ENCODE measurements at places on chromosomes 13 and 19.
A peak's percentile ranks its signal among the peaks of the same experiment; 100 is the strongest.

GRCh38 chr13:110713981-110714796 lies 689 bp downstream of the ING1 start:
- DNase-seq, result peak; percentile 63

DNA sequence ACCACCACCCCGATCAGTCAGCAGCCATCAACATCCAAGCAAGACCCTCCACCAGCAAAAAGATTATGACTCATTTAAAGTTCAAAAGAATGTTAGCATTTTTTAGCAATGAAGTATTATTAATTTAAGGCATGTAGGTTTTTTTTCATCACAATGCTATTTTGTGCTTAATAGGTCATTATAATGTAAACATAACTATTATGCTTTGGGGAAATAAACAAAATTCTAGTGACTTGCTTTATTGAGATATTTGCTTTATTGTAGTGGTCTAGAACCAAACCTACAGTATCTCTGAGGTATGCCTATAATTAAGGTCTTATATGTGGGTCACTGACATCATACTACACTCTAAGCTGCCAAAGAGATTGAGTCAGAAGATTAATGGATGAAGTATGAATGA lies 20.0 kb downstream of the KLF12 start:
- no peak for DNase-seq

GRCh38 chr19:23787106-23787505 lies 28.4 kb upstream of the ZNF681 start:
- DNase-seq, result no peak

GRCh38 chr19:33168528-33168927 lies 25.6 kb upstream of the LRP3 start:
- no peak for DNase-seq

- no peak for DNase-seq
These were observed 33.9 kb upstream of the NPAS1 start for GRCh38 chr19:46985542-46986415.

DNA sequence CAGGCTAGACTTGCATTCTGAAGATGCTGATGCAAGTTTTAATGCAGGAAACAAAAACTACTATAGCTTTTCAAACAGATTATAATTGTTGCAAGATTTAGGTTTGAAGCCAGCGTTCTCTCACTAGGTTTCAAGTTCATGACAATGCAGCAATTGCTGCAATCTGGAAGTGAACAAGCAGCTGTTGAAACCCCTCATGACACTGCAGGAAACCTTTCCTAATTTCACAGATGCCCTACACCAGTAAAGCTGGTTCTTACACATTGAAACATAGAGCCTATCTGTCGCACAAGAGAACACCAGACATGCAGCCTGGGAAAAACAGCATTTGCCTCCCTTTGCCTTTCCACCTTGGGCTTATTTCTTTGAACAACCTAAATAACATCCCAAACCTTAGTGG lies 1737.2 kb upstream of the MIR17HG start:
- no peak for DNase-seq

GRCh38 chr13:41765813-41766212 lies 195.1 kb downstream of the VWA8 start:
- DNase-seq, result no peak

DNA sequence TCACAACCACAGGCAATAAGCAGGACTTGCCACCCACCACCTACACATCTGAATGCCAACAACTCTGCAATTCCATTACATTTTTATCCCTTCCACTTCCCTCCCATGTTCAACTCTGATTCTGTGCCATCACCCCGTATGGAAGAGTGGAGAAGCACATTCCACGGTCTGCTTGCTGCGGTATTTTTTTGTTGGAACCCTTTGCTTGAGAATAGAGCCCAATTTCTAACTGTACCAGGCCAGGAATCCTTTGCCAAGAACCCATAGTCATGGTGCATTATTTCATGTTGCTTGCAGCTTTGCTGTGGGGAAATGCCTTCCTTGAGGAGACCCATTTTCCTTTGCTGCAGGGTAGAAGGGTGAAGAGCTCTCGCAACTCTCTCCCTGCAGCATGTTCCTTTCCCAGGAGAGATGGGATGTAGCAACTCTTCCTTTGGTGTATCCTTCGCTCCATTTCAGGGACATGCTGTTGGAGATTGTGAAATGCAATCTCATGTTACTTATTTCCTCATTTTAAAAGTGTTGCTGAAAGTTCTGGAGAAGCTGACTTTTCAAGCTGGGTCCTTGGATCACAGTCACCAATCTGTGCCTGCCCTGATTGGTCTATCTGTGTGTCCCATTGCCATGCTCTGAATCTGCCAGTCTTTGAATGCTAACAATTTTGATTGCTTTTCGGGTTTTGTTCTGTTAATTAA lies 69.8 kb upstream of the STARD13 start:
- no peak for DNase-seq

DNA sequence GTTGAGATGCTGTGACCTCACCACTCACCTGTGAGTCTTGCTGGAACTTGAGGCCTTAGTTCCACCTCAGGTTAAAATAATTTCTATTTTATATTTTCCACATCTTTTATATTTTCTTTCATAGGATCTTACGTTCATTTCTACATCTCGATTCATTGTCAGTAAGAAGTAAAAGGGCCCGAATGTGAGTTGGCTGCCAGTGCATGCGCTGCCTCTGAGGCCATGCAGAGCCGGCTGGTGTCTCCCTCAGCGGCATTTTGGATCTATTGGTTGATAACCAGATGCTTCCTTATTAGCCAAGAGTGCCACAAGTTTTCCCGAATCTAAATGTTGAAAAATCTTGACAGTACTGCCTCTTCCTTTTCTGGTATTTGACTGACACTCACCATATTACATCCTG lies 347.3 kb downstream of the TEX29 start:
- DNase-seq, result no peak

- no peak for DNase-seq
These were observed at the start of gene CYP2S1 for GRCh38 chr19:41192574-41193429. TSS of gene CYP2S1 (plus strand) at chr19:41193219. CDS start at chr19:41193265, 46 bp downstream.

DNA sequence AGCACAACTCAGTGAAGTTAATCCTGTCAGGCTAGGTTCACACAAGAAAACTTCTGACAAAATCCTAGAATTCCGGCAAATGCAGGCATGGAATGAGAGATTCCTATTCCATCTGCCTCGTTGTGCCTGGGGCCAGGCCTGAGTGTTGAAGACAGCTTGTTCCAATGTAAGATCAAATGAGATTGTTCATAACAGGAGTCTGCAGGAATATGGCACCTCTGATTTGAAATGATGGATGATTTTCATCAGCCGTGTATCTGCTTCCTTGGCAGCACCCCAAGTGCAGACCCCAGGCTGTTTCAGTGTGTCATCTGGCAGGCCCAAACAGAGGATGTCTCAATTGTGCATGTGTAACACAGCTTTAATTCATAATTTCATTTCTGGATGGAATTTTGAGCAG lies 35.3 kb upstream of the SACS start:
- DNase-seq, result no peak

DNA sequence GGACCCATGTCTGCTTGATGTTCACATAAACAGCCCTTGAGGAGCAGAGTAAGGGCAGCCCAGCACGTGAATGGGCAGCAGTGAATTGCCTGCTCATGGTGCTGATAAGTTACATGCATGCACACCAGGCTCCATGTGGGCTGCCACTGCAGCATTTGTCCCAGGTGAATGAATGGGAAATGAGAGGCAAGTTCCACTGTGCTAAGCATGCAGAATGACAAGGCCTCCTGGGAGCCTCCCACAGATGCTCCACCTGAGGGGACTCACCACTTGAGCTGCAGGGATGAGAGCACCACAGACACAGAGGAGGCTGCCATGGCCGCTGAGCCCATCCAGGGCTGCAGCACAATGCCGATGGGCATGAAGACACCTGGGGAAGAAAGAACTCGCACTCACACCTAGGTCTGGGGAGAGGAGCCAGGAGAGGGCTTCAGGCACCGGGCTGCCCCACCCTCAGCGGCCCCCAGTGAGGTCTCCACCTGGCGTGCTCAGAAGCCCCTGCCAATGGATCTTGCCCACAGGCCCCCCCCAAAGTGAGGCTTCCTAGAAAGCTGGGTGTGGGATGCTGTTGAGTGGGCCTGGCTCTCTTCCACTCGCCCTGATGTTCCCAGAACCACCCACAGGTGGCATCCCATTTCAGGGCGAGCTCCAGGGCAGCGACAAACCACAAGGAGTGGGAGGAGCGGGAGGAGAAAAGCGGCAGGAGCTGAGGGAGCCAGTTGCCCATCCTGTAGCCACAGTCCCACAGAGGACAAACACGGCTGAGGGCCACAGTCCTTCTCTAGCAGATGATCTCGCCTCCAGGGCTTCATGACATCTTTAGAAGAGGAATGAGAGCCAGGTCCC lies 73.8 kb downstream of the CCDC70 start:
- DNase-seq, result no peak

DNA sequence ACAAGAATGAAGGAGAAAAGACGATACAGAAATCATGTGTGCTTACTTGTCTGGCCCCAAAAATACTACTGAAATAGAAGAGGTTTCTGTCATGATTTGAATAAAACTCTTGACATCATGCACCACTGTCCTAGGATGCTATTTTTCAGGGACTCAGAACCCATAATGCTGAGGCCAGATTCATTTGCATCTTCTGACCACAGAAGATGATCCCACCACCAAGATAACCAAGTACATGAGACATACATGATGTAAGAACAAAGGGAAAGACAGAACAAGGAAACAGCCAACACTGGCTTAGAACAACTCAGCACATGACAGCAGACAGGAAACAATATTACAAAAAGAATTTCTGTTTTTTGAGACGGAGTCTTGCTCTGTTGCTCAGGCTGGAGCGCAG lies 2.5 kb downstream of the ZNF552 start:
- no peak for DNase-seq

GRCh38 chr13:50724913-50725312 lies 118.6 kb downstream of the DLEU7 start:
- DNase-seq, result no peak

- no peak for DNase-seq
These were observed 3.8 kb downstream of the GRIK5 start for GRCh38 chr19:42066075-42066754.

- peak; percentile 81 for DNase-seq
These were observed 13.3 kb upstream of the ISYNA1 start for GRCh38 chr19:18450931-18451836.

GRCh38 chr13:22232186-22232585 lies 561.3 kb downstream of the FGF9 start:
- DNase-seq, result no peak

DNA sequence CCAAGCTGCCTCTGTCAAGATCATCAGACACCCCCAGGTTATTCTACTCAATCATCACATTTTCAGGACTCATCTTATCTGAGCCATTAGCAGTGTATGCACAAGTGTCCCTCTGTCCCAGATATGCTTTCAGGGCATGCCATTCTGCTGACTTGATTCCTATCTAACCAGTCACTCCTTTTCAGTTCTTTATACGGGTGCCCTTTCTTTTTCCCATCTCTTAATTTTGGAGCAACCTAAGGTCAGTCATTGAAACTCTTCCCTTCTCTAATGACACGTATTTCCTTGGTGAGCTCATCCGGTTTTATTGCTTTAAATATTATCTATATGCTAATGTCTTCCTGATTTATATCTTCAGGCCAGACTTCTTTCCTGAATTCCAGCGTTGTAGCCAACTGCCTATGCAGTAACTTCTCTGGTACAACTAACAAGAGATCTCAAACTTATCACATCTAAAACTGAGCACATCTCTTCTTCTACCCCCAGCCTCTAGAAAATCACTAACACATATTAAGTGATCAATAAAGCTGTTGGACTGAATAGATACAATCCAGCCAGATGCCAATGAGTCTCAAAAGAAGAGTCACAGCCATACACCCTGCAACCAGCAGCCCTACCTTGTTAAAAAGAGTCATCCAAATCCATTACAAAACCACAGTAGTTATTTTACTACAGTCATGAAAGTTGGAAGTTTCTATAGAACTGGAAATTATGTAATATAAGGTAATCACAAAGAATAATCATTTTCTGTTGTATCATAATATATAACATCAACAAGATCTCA lies 58.8 kb downstream of the DCLK1 start:
- DNase-seq, result no peak

- no peak for DNase-seq
These were observed 108.3 kb upstream of the FRY start for GRCh38 chr13:31923134-31923763.

DNA sequence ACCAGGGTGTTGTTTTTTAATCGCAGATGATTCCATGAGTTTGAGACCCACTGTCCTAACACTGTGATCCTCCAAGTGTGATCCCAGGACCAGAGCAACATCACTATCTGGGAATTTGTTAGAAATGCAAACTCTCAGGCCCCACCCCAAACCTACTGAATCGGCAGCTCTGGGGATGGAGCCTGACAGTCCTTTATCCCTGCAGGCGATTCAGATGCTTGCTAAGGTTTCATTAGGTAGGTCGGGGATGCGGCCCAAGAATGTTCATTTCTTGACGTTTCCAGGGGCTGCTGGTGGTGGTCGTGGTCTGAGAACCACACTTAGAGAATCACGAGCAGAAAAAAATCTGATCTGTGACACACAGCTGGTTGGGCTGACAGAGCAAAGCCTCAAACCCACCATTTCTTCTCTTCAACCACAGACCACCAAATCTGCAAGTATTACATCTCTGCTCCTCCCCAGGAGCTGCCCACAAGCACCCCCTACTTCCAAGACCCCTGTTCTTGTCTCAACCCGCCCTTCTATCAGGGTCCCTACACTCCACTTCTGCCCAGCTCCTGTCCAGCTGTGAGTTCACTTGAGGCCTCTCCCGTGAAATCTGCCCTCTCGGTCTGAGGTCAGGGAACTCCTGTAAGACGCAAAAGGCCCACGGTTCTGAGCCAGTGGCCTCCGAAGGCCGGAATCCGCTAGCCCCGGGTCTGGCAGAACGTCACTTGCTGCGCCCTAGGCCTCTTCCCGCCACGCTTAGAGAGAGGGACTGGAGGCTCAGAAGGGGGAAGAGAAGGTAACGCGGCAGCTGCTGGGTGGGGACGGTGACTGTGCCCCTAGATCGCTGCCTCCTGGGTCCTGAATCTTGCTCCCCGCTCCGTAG lies 1.1 kb upstream of the FARP1 start:
- no peak for DNase-seq

- DNase-seq, result no peak
These were observed 19.4 kb downstream of the EPS15L1 start for GRCh38 chr19:16452325-16452724.

DNA sequence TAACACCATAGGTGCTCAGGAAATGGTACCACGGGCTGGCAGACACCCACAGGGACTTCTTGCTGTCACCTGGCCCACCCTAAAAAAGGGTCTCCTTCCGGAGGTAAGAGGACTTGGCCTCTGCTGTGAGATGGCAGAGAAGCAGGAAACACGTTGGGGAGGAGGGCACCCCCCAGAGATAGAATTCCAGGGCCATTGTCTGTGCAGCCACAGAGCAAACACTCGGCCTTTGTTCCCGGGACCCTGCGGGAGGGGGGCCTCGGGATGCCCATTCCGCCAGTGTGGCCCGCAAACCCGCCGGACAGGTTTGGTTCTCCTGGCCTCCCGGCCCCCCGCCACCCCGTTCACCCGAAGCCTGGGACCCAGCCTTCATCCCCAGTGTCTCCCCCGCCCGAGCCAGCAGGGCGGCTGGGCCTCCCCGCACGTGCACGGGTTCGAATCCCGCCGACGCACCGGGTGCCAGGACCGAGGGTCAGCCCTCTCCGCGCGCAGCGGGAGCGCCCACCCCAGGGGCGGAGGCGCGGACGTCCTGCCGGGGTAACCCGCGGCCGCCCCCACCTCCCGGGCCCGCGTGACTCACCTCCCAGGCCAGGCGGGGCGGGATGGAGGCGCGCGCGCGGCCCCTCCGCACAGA lies 714 bp downstream of the PLPP2 start:
- DNase-seq, result no peak
